ENCODE measurements at places on chromosomes 2 and 18.
A peak's percentile ranks its signal among the peaks of the same experiment; 100 is the strongest.

- no peak for DNase-seq
Observed at GRCh38 chr18:51236225-51236624, 38.7 kb upstream of the MEX3C start.

DNA sequence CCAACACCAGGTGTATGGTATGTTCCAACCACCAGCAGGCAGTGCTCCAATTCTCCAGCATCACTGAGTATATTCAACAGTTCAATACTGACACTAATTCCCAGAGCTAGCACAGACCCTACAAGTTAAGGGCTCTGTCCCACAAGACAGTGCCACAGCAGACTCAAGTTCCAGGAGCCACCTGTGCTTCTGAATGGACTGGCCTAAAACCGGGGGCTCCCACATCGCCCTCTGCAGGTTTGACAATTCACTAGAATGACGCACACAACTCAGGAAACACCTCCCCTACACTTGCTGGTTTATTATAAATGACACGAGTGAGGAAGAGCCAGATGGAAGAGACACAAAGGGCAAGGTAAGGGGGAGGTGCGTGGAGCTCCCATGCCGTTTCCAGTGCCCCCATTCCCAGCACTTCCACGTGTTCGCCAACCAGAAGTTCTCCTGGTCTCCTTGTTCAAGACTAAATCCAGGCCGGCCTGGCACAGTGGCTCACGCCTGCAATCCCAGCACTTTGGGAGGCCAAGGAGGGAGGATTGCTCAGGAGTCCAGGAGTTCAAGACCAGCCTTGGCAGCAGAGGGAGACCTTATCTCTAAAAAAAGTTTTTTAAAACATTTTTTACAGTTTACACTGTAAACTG, 12.2 kb upstream of the ATP6V1B1 start:
- DNase-seq = peak; percentile 70

DNA sequence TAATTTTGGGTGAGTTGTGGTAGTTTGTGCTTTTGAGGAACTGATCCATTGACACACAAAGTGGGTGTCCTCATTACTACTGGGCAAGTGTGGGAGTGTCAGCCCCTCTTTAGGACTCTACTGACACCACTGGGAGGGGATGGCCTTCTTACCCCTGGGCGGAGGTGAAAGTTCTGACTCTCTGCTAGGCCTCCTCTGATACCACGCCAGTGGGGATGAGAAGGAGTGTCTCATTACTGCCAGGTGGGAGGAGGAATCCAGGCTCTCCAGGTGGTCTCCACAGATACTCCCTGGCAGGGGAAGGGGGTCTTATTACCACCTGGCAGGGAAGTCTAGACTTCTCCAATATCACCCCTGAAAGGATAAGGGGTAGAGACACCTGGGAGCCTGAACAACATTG, 9.1 kb downstream of the LCLAT1 start:
- DNase-seq = no peak

- no peak for DNase-seq
Observed at GRCh38 chr2:170180031-170180566, 2.2 kb downstream of the MYO3B start.

All from KBM-7 (cell line).